ENCODE measurements at places on chromosomes 13 and 19.

- DNase-seq: peak; percentile 44
Observed at GRCh38 chr13:20192158-20192835, 441 bp downstream of the GJB2 start.

DNA sequence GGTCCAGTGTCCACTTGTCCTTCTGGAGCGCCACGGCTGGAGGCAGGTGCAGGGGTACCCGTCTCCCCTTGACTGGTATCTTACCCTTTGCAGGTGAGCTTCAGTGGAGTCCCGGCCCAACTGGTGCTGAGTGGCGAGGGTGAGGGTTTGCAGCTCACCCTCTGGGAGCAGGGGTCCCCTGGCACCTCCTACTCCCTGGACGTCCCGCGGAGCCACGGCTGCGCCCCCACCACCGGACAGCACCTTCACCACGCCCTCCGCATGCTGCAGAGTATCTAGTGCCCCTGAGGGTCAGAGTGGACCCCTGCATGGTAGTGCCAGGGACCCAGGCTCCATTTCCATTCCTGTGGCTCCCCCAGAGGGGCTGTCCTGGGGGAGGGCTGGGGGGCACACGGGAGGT lies 11.1 kb downstream of the PLK5 start:
- no peak for DNase-seq

DNA sequence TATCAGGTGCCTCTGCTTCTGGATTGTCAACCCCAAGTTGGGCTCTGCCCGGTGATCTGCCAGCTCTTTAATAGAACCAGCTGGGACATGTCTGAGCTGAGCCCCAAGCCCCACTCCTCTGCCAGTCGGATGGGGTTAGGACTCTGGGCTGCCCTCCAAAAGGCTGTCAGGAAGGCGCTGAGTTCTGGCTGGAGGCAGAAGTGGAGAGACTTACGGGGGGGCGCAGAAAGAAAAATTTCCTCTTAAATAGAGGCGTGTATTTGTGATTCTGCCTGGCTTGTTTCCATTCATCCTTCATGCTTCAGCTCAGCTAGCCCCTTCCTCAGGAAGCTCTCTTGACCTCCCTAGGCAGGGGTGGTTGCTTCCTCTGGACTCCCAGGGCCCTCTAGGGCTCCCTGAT lies 985 bp upstream of the KCNK6 start:
- no peak for DNase-seq

- DNase-seq: no peak
Observed at GRCh38 chr13:34419755-34420154, 522.3 kb upstream of the NBEA start.

DNA sequence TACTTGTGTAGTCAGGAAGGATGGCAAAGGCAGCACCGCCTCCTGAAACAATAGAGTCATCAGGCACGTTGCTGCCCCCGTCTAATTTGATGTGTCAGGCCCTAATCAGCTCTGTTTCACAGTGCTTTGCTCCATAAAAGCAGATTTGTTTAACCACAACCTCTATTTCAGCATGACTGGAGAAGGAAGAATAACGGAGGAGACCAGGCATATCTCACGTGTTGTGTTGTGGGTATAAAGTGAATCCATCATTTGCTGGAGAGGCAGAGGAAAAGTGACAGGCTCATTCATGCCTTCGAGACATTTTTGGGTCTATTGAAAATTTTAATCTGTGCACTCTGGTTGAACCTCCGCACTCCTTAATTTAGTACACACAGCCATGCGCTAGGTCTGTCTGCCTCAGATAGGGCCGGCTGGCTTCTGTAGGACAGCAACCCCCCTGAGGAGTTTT lies 940.4 kb upstream of the SLC10A2 start:
- DNase-seq: no peak

DNA sequence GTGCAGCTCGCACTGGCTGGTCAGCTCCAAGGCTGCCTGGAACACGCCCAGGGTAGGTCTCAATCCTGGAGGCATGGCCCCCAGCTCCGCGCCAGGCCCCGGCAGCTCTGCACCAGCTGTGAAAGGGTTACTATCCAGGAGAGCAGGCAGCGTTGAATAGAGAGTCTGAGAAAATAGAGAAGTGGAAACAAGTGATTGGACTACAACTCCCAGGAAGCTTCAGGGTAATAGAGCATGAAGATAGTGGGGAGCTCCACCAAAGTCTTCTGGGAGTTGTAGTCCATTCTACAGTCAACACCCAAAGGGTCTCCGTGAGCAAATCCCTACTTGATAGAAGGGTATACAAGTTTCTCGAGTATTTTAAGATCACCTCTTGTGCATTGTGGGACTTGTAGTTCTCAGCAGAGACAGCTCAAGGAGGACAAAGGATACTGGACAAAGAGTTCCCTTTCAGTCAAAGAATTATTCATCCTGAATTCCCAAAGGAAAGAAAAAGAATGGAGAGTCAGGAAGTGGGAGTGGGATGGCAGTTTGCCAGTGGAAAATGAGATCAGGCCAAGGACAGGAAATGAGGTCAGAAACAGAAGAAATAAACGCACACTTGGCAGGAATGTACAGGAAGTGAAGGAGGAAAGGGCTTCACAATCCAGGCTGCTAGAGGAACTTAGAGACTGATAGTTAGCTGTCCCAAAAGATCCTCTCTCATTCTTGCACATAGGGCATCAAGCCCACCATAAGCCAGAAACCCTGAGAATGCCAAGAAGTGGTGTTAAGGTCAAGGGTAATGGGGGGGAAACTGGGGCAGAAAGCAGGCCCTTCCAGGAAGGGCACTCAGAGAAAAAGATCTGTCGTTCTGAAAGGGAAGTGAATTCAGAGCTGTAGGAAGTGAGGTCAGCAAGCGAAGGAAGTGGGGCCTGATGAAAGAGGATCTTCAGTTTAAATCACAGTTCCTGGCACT lies 5.5 kb upstream of the MAMSTR start:
- peak; percentile 53 for DNase-seq

DNA sequence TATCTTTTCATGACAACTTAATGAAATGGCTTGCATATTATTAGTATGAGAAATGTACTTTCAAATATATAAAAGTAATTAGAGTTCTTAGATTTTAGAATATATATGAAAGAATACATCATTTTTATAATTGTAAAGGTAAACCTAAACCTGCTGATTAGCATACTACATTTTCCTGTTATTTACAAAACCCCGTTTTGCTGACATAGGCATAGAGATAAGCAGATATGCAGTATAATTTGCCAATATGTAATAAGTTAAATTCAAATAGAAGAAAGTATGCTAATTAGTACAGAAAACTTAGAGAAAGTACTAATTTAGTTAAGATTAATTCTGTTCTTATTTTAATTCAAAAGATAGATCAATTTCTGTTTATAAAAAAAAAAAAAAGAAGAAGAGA lies 21.5 kb downstream of the MAB21L1 start:
- no peak for DNase-seq

DNA sequence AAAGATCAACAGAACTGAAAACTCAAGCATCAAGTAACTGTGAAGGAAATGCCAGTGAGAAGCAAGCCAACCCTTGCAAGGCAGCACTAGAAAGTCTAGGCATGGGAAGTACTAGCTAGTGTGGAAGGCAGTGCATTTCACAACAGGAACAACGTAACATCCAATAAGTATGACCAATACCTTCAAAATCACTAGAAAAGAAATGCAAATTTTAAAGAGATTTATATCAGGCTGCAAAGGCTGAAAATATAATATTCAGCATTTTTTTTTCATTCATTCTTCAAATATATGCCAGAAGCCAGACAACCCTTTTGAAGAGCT lies 121.9 kb downstream of the DLEU7 start:
- DNase-seq: no peak

- DNase-seq: no peak
Observed at GRCh38 chr13:19345916-19346422, 164.3 kb upstream of the TUBA3C start.

DNA sequence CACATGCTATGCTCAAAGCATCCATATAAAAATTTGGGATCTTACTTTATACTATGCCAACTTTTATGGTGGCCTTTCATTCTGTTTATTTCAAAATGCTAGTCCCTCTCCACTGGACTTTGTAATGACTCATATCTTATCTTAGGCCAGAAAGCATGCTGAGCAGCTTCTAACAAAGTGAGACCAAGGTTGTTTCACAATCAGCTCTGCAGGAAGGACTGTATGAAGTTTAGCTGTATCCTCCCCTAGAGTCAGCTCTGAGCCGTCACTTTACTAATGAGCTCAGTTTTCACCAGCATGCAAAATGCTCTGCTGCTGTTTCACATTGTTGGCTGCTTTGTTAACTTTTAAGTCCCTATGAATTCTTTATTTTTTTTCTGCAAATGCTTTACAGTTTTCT lies 1608.8 kb downstream of the OLFM4 start:
- DNase-seq: no peak

DNA sequence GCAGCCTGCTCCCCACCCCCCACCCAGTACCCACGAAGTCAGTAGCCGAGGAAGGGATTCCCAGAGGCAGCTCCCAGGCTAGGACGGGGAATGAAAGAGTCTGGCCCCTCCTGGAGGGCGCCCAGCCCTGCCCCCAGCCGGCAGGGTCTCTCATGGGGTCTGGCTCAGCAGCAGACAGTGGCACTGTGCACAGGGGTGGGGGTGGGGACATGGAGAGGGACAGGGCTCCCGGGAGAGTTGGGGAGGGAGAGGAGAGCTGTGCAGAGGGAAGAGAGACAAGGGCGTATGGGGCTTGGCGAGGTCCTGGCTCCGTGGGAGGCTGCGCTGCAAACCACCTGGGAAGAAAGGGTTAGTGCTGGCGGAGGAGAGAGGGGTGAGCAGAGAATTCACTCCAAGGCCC lies 27.7 kb upstream of the ASF1B start:
- DNase-seq: no peak

- DNase-seq: no peak
Observed at GRCh38 chr19:28705008-28705407, 507.9 kb downstream of the UQCRFS1 start.

DNA sequence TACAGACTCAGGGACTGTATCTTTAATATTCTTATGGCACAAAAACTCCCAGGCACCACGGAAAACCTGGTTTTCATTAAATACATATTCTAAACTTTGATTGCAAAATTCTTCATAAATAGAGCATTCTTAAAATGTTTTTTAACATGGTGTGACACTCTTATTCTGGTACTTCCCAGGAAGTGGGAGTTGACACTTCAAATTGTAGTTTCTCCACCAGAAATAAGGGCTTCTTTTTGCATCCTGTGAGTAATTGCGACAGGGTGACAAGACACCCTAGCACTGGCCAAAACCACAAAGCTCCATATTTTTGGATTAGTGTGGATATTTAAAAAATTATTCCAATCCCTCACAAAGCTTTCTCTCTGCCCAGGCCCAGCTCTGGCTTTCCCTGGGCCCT lies 43.6 kb upstream of the MTIF3 start:
- DNase-seq: no peak

GRCh38 chr19:36577271-36577996 lies 4.3 kb upstream of the ZNF529 start:
- no peak for DNase-seq

DNA sequence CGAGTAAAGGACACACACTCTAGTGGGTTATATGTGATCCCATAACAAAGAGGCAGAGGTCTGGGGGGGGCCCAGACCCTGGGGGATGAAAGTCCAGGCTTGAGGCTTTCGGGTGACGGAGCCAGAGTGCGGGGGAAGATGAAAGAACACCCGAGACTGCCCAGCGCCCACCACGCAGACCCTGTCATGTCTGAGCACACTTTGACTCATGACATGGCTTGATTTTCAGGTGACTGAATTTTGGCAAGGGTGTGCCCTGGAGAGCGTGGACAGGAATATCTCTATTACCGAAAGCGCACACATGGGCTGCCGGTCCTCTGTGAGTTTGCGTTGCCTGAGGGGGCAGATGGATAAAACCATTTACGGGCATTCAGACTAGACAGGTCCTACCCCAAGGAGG lies 192.0 kb upstream of the SOX1 start:
- no peak for DNase-seq

GRCh38 chr13:50132904-50133357 lies 117.7 kb downstream of the KCNRG start:
- no peak for DNase-seq

DNA sequence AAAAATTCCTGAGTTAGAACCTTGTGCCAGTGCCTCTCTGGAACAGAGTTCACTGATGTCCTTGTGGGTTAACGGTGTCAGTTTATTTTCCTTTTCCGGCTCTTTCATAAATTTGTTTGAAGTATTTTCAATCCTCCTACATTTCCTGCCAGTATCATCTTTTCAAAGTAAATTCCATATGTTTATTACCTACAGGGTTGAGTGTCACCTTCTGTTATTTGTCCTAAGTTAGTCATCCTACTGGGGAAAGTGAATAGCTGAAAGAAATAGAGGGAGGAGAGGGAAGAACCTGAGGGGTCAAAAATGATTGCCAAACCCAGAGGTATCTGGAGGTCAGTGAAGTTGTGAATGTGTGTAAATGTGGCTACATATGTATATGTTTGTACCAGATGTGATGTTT lies 181.2 kb downstream of the DNAJC15 start:
- no peak for DNase-seq

- no peak for DNase-seq
Observed at GRCh38 chr19:45147835-45148676, 12.7 kb downstream of the NKPD1 start.

- peak; percentile 83 for DNase-seq
Observed at GRCh38 chr19:6476155-6476895, 5.3 kb downstream of the DENND1C start.

GRCh38 chr19:16829822-16830289 lies 658 bp downstream of the SIN3B start:
- no peak for DNase-seq

- no peak for DNase-seq
Observed at GRCh38 chr19:47682939-47683338, 30.3 kb upstream of the EHD2 start.

Measured in activated T-cell treated with anti-CD3 and anti-CD28 coated beads, Interleukin-2, amount 50 U/mL, for 24 hours (primary cell).